Activated CD4-positive, alpha-beta memory T cell treated with anti-CD3 and anti-CD28 coated beads for 36 hours (primary cell): ENCODE measurements at places on chromosomes 11 and 22. TPM values are rescaled to one million over a fixed set of nuclear protein-coding genes. Genes with fewer than 3 reads are reported as not detected.

- no peak for DNase-seq
These were observed 3.6 kb upstream of the RASL10A start for GRCh38 chr22:29319072-29319471.

DNA sequence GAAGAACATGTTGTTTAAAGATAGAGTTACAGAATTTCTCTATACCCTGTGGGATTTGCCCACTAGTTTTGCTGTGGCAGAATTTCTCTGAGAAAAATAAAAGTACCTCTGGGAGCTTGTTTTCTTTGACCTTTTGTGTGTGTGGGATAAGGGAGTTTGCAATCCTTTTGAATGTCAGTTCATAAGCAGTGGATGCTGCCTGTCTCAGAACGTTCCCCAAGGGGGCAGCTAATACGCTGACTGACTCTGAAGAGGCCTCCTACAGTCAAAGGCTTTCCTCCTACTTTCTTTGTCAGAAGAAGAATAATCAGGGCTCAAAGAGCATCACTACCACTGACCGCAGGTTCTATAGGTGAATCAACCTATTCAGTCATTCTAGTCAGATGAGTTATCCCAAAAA is 140.6 kb downstream of the AASDHPPT start:
- no peak for DNase-seq

Gene NXPE2
- total RNA-seq: not detected

GRCh38 chr22:37204045-37204655 is 8.1 kb downstream of the SSTR3 start:
- no peak for DNase-seq

DNA sequence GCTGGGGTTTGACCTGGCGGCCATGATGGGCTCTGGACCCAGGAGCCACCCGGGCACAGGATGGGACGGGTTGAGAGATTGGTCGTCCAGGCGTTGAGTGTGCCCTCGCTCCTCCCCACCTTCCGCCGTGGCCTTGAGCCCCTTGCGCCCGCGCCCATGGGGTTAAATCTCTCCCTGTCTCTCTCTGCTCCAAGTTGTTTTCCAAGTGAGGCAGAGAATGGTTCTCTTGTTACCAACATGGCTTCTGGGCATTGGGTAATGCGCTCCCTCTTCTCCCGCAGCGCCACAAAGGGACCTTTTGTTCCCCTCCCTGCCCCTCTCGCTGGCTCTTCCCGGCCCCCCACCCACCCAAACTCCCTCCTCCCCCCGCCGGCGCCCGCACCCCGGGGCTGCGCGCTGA is 18.8 kb upstream of the PICK1 start:
- DNase-seq: no peak

DNA sequence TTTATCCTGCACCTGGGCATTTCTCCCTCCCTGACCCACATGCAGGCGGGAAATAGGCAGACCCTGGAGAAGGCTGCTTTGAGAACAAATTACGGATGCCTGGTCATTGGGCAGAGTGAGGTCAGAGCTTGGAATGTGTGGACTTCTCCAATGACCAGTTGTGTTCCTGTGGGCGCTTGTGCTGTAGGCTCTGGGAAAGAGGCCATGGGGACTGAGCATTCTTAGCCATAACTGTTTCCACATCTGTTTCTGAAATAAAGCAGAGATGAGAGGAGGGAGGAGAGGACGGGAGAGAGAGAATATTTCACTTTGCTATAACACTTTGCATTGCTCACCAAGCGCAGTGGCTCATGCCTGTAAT is 11.2 kb upstream of the TMEM184B start:
- DNase-seq: no peak

Gene SPI1
- total RNA-seq: not detected

- no peak for DNase-seq
These were observed 742.4 kb downstream of the NTM start for GRCh38 chr11:132112846-132113245.

DNA sequence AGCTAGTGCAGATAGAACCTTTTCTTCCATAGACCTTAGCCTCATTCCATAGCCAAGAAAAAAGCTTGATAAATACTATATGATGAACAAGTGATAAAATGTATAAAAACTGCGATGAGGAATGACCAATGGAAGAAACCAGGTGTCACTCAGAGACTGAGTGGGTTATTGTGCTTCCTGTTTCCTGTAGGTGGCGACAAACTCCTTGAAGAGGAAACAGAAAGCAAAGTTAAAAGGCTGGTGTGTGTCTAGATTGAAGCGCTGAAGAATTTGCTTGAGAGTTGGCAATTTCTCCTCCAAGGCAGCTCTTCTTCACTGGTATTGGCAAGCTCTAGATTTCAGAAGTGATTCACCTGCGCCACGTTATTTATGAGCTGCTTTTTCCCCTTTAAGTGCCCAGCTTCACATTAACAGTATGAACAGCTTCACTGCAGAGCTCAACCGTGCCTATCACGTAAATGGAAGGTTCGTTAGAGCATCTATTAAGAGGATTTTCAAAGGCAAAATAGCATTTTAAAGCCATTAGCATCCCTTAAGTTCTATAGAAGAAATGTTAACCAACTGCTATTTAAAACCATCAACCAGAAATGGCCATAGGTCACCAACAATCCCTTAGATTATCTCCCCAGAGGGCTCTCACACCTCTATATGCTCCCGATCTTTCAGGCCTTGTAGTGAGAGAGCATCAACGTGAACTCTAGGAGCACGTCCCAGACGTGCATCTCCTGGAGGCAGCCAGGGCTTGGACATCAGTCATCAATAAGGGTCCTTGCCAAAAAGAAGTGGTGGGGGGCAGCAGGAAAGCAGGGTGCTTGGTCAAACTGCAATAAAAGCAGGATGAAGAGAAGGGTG is 179.4 kb downstream of the CADM1 start:
- peak; percentile 11 for DNase-seq

Gene OLFML1
- total RNA-seq: not detected

Gene HTR3B
- total RNA-seq: not detected

DNA sequence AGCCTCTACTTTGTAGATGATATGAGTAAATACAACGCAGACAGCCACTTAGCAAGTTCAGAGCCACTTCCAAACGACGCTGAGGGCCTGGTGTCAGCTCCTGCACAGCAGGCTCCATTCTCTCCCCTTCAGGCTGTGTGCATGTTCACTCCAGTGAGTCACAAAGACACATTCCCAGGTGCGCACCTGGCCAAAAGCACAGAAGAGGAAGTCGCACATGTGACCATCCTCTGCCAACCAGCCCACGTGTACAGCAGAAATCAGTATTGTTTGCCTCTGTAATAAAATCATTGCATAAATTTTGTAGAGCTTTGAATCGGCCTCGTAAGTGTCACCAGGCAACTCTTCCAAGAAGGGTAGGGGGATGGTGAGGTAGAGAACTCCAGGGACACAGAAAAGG is 19.5 kb upstream of the TPH1 start:
- DNase-seq: no peak

Gene OR51I1
- total RNA-seq: not detected

Gene MYBPC3
- total RNA-seq: not detected

Gene KDELR3
- 0.94 TPM for total RNA-seq

Gene FGF4
- not detected for total RNA-seq

Gene OR52A1
- total RNA-seq: not detected

- no peak for DNase-seq
These were observed 332 bp downstream of the TEAD1 start for GRCh38 chr11:12674571-12674935.

DNA sequence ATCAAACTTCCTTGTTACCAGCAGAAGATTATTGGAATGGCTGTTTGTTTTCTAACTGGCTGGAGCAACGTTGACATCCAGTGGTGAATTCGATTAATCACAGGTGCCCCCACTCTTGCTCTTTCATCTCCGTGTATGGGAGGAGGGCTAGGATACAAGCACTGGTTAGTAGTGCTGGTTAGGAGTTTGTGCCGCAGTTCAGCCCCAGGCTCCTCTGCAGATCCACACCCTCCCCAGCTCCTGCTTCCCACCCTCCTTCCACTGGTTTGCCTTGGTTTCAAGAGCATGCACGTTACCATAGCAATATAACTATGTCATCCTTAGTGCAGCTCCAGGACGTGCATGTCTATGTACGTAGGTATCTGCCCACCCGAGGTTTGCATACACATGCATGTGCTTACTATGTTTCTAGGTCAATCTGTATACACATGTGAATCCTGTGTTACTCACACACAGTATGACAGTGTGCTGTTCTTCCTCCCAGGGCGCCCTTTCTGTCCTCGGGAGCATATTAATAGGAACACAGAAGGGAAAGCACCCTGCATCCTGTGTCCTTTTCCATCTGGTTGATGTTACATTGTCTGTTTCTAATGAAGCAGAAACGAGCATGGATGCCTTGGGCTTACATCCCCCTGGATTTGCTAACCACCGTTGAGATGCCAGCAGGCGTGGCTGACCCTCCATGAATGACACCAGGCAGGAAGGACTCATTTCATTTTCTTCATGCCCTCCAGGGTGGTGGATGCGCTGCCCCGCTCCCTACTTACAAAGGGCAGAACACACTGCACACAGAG is 539.3 kb downstream of the OPCML start:
- DNase-seq: no peak

Gene PATE4
- not detected for total RNA-seq

DNA sequence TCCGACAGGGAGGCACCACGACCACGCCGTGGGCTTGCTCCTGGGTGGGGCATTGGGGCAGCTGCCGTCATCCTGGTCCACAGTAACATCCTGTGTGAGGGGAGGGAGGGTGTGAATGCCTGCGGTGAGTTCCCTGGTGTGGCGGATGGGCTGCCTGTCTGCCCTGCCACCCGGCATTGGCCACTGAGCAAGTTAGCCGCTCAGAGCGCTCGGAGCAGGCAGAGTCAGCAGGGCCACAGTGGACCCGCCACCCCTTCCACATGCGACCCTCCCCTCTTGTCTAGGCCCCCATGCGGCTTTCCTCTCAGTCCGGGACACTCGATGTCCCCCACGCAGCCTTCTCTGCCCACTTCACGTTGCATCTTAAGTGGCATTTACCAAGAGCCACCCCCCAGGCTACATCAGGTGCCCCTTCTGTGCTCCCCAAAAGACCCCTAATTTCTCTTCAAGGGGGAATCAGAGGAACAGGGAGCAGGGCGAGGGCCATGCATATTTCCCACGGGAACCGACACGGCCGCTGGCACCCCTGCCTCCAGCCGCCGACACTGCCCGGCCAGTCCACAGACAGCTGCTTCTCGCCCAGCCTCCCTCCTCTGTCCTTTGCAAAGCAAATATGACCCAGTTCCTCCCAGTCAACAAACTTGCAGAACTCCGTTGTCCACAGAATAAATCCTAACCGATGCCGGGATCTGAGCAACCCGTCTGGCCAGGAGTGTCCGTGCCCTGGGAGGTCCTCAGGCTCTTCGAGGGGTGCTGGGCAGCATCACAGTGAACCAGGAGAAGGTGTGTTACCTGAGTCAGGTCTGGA is 1482.1 kb downstream of the TBC1D22A start:
- no peak for DNase-seq

- DNase-seq: no peak
These were observed 29.5 kb upstream of the HIPK3 start for GRCh38 chr11:33227578-33228261.

GRCh38 chr11:117980720-117981119 is 5.5 kb upstream of the IL10RA start:
- DNase-seq: no peak

DNA sequence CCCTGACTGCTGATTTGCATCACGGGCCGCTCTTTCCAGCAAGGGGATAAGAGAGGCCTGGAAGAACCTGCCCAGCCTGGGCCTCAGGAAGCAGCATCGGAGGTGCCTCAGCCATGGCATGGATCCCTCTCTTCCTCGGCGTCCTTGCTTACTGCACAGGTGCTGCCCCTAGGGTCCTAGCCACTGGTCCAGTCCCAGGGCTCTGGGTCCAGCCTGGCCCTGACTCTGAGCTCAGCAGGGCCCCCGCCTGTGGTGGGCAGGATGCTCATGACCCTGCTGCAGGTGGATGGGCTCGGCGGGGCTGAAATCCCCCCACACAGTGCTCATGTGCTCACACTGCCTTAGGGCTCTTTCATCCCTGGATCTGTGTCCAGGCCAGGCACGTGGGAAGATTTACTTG is 7.0 kb upstream of the IGLL5 start:
- peak; percentile 2 for DNase-seq

GRCh38 chr11:2531277-2531986 is 86.6 kb downstream of the KCNQ1 start:
- peak; percentile 73 for DNase-seq

Gene CSNK2A3
- total RNA-seq: 2.2 TPM

Gene NFAM1
- total RNA-seq: 0.24 TPM

Gene PHLDA2
- 7.6 TPM for total RNA-seq

DNA sequence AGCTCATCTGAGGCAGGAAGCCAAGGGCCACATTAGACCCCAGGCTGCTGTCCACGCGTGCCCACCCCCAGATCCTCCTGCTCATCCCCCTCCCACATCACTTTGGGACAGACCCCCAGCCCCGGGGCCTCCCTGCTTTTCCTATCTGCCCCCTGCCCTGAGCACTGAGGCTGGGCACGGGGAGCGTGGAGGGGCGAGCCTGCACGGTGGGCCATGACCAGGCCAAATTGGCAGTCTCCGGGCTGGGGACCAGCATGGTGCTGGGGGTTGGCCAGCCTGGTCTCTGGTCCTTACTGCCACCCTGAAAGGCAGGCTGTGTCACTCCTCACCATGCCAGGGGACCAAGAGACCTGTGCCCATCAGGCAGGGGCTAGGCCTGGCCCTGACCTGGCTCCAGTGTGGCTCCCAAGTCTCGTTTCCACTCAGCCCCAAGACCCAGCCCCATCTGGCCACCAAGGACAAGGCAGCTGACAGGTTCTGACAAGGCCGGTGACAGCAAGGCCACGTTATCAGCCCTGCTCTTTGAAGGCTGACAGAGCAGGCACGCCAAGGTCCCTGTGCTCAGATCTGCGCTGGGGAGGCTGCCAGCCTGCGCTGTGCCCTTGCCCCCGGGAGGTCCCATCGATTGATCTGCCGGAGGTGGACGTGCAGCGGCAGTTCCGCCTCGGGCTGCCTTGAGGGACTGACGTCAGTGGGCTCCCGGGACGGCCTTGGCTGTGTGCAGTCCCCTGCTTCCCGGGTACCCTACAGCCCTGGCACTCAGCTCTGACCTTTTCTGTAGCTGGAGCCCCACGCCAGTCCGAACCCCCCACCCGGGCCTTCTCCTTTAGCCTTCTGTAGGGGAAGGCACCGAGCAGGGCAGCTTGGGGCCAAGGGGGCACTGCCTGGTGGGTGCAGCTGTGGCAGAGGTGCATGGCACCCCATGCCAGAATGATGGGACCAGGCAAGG is 3.6 kb downstream of the TNNI2 start:
- no peak for DNase-seq

DNA sequence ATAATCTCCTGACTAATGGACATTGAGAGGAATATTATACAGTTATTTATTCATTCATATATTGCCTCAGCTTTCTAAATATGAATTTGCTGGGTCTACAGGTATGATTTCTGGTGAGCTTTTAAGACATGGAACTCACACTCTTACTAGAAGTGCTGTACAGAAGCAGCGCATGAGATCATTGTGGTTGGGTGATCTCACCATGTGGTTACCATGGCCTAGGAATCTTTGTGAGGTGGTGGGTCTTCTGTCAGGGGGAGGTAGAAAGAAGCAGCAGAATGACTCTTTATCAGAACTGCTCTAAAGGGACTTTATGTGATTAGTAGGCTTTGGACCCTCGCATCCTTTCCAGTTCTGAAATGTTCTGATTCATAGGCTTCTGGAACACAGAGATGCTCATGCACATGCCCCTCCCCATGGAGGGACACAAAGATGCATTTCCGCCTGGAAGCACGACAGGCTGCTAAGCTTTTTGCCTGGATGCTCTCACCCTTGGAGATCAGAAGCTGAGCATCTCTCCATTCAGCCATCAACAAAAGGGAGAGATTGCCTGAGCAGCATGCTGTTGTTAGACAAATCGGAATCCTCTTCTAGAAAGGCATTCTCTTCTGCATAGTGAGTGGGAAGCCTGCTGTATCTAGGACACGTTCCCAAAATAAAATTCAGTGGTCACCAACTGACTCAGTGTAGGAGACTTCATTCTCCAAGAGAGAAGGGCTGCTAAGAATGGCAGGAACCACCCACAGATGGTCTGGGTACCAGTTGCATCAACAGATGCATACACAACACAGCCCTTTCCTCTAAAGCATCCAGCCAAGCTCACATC is 51.3 kb downstream of the KIRREL3 start:
- DNase-seq: no peak

Gene GRK2
- 279 TPM for total RNA-seq
